Omental fat pad (tissue), 4 donors: ENCODE measurements at places on chromosomes 3 and 15.

DNA sequence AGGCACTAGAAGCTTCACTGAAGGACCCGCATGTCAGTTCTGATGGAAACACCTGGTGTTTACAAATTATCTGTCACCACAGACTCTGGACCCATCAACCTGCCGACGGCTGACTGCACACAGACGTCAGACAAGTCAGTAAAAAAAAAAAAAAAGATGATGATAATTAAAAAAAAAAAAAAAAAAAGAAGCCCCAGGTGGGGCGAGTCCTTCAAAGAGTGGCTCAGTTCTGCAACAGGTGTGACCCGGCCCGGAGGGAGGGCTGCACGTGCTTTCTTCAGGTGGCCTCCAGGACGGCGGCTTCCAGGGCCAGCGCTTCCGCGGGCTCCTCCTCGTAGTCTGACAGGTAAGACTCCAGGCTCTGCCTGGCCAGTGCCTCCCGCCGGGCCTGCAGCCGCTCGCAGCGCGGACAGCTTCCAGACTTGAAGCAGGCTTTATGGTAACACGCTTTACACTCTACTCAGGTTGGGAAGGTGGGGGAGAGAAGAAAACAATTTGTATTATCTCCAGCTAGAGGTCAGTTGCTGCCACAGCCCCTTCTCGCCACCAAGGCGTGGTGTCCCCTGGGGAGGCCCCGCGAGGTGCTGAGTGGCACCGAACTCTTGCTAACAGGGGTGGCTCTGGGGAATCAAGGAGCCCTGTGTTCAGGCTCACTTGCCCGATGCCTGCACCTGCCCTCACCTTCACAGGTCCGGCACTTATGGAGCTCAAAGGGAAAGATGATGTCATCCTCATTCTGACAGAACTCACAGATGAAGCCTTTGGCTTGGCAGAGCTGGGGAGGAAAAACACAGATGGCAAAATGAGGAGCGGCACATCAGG, 61.8 kb downstream of the RUBCN start:
- DNase-seq, result no peak

GRCh38 chr3:171163101-171164066, 136.9 kb upstream of the SLC2A2 start:
- DNase-seq, result no peak

GRCh38 chr3:192367616-192368015, 359.7 kb downstream of the FGF12 start:
- no peak for DNase-seq

- no peak for DNase-seq
Measured at GRCh38 chr15:80898040-80898439, 91.6 kb downstream of the MESD start.

DNA sequence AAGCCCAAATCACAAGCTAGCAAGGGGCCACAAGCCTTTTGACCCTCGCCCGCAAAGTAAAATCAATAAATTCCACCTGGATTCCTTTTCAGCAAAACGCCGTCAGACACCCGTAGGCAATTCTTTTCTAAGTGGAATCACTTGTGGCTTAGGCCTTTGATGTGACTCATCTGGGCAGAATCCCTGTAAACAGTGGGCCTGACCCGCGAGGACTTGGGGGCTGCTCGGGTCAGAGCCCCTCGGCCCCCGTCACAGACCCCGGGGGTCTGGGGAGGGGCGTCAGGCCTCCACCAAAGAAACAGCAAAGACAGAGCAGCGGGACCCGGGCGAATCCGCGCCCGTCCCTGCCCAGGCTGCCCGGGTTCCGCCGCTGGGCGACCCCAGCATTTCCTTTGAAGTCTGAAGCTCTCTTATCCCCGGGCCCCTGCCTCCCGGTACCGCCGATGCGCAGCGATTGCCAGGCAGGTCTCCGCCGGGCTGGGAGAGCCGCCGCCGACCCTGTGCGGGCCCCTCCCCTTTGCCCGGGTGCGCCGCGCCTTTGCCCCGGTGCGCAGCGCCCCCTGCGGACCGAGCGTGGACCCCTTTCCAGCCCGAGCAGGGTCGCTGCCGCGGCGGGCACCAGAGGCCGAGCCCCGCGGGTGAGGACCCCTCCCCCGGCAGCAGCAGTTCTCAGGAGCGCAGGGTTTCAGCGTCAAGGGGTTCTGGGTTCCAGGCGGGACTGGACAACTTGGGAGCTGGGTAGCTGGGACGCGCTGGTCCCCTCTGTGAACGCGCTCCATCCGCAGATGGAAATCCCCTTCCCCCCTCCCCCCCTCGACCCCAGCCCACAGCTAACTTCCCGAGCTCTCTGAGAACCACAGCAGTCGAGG, 178.3 kb downstream of the UACA start:
- DNase-seq, result no peak

DNA sequence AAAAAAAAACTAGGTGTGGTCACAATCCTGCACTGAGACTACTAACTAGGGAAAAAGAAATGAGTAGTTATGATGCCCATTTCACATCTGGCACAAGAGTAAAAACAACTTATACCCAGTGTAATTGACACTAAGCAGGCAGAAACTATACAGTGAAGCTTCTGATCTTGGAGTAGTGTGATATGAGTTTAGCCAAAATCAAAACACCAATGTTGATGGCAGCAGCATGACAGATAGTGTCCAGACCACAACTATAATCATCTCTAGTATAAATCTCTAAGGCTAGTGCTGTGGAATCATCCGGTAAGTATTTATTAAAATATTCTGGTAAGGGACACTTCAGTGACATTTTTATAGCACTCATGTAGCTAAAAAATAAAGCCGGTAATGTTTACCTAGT, 108.5 kb upstream of the EPHA6 start:
- no peak for DNase-seq

DNA sequence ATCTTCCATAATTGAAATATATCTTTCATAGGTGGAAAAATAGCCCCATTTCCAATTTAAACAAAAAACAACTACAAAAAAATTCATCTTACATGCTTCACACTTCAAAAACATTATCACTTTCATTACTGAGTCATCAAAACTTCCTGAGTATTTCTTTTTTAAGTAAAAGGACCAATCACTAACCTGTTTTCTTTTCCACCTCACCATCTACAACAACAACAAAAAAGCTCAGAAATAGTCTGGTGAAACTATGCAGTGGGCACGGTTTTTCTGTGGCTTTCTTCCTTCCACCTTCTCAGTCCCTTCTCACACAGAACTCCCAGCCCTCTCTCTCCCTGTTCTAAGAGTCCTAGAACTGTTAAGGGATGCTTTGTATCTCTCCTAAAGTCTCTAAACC, 20.3 kb upstream of the TNIK start:
- DNase-seq, result no peak

DNA sequence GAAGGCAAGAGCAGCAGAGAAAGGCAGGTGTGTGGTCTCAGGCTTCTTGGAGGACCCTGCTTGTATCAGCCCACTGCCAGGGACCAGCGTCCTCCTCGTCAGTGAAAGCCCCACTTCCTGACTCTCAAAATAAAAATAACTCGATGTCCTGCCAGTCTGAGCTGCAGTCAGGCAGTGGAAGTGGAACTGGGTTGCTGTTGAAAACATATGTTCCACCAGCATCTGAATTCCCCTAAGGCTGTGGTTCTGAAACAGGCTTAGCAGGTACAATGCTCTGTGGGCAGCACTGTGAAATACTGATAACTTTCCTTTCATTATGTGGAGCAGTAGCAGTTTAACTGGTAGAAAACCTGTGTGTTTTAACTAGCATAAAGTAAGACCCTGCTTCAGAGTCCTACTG, 121.6 kb upstream of the EIF1B start:
- no peak for DNase-seq

GRCh38 chr3:13317596-13318320, 102.4 kb downstream of the NUP210 start:
- no peak for DNase-seq

DNA sequence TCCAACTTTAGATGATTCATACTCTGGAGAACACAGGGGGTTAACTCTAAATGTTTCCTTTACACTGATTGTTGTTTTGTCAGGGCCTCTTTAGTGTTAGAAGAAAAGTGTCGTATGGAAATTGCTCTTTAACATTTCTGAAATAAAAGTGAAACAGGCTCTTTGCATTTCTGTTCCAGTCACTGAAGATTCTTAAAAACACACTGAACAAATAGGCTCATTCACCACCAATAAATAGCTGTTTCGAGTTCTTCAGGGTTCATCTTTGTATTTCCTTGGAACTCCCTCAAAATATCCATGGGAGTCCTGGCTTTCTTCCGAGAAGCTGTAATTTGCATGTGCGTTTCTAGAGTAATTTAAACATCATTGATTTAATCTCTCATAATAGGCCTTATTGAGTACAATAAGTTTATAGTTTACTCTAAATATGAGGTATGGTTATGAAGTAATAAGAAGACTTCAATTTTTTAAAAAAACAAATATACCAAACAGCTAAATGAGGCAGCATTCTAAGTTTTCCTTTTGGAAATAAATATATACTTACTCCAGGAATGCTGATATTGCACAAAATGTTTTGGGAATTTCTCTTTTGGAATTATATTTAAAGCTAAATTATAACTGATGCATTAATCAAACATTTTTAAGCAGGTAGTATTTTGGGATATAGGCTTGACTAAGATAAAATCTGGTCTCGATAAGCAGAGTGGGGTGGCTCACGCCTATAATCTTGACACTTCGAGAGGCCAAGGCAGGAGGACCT, 327.4 kb downstream of the EPHA3 start:
- no peak for DNase-seq

DNA sequence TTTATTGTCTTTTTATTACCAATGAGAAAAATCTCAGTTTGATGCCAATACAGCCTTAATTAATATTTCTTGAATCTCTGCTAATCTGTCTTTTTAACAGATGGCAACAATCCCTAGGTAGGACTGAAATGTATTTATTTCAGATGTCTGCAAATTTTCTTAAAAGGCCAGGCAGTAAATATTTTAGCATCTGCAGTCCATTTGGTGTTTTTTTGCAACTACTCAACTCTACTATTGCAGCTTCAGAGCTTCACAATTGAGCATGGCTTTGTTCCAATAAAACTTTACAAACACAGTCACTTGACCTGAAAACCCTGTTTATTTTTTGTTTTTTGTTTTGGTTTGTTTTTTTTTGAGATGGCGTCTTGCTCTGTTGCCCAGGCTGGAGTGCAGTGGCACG, 82.7 kb downstream of the RARB start:
- no peak for DNase-seq

DNA sequence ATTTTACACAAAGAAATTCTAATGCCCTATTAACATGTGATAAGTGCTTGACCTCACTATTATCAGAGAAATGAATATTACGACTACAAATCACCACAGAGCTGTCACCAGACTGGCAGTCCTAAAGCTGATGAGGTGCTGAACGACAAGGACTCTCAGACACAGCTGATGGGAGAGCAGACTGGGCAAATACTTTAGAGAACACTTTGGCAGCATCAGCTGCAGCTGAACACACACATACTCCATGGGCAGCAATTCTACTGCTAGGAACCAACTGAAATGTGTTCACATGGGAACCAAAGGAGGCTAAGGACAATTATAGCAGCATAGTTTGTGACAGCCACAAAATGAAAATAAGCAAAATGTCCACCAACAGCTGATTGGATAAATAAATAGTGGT, 45.5 kb downstream of the SUSD5 start:
- no peak for DNase-seq

DNA sequence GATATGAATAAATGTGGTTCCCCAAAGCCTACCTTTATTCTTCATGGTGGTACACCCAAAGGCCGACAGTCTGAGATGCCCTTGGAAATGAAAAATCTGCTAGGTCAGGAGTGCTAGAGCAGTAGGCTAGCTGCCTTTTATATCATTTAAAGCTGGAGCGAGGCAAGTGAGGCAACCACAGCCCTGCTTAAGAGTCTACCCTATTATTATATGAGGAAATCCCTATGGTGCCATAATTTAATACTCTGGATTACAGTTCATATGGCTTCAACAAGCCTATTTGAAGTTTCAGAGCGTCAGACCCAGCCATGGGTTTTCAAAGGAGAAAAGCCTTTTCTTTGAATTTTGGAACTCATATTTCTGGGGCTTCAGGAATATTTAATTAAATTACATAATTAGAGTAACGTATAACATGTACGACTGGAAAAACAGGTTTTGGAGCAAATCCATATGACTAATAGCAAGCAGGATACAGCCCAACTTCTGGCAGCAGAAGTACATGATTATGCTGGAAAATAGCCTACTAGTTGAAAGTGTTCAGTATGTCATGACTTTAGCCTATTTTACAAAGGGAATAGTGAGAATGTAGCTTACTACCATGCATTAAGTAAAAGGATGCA, 18.0 kb upstream of the SLTM start:
- no peak for DNase-seq

- DNase-seq, result no peak
Measured at GRCh38 chr3:13062647-13063046, 10.6 kb downstream of the IQSEC1 start.

DNA sequence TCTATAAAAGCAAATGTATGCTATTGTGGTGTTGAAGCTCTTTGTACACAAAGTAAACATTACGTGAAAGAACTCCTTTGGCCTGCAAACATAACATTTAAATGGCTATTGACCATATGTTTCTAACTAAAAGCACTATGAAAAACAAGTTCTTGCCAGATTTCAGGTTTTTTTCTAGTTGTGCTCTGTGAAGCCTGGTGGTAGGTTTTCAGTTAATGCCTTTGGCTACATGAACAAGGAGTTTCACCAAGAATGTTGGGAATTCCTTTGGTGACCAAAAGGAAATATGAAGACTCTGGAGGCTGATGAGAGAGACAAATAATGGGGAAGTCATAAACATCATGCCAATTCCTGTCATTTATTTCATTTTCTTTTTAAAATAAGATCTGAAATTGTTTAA, 66.0 kb downstream of the RBMS3 start:
- DNase-seq, result no peak

GRCh38 chr15:78628227-78628626, 7.4 kb upstream of the CHRNA3 start:
- no peak for DNase-seq

GRCh38 chr3:188775412-188775811, 396.4 kb upstream of the TPRG1 start:
- DNase-seq, result no peak

DNA sequence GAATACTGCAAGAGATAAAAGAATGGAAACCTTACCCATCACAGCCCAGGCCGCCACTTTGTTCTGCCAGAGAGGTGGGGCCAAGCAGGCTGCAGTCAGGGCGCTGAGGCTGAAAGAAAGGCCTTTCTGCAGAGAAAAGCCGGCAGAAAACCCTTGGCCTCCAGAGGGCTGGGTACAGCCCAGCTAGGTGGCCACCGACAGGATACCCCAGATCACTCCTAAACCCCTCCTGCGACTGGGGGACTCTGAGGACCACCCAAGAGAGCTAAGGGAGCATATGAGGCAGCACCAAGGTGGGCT, 69.3 kb downstream of the SMAD6 start:
- DNase-seq, result no peak

- no peak for DNase-seq
Measured at GRCh38 chr3:126481808-126482502, 6.3 kb upstream of the ZXDC start.

GRCh38 chr3:192825657-192826200, 91.9 kb downstream of the MB21D2 start:
- DNase-seq, result no peak

DNA sequence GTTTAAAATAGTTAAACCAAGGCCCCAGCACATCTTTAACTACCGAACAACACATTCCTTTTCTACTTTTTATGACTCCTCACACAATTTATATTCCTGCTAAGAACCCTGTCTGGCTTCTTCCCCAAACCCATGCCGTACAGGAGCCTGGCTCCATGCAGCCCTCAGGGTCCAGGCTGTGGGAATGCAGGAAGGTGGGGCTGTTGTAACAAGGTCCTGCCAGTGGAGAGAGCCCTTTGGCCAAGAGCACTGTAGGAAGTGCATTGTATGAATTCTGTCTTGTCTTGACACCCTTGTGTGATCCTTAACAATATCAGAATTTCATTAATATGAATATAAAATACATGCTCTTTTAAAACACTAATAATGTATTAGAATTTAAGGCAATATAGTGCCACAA, 563.8 kb downstream of the TBL1XR1 start:
- no peak for DNase-seq

- no peak for DNase-seq
Measured at GRCh38 chr3:128426128-128426921, 40.4 kb downstream of the DNAJB8 start.
